KBM-7 (cell line): ENCODE measurements at places on chromosomes 2 and 18.

DNA sequence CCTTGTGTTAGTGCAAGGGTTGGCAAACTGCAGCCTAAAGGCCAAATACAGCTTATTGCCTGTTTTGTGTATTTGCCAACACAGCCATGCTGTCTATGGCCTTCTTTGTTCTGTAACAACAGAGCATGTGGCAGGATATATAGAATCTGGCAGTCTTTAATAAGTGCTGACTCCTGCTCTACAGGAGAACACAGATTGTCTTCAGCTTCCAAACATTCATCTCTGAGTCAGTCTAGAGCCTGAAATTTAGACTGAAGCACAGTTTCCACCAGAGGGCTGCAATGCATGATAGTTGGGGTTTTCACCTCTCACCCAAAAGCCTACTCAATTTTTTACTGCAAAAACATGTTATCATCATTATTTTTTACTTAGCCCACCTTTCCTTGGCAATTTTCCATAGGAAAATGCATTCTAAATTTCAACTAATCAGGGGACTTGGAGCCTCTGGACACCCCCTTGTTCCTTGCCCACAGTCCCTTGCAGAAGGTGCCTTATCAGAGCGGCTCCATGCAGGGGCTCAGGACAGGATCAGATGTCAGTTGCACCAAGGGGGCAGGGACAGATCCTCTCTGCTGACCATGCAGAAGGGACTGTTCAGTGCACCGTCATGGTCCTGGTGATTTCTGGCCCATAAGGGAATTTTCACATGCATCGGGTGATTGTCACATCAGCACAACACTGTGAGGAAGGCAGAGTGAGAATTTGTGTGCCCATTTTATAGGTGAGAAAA is 12.4 kb downstream of the IL37 start:
- DNase-seq = no peak

GRCh38 chr2:232097260-232097659 is 135.7 kb downstream of the DIS3L2 start:
- DNase-seq = no peak

- no peak for DNase-seq
Measured at GRCh38 chr2:204988836-204989235, 443.6 kb downstream of the PARD3B start.

GRCh38 chr2:16303761-16304160 is 361.9 kb downstream of the CYRIA start:
- DNase-seq = no peak

GRCh38 chr2:113091231-113091896 is 23.6 kb downstream of the IL1F10 start:
- no peak for DNase-seq

DNA sequence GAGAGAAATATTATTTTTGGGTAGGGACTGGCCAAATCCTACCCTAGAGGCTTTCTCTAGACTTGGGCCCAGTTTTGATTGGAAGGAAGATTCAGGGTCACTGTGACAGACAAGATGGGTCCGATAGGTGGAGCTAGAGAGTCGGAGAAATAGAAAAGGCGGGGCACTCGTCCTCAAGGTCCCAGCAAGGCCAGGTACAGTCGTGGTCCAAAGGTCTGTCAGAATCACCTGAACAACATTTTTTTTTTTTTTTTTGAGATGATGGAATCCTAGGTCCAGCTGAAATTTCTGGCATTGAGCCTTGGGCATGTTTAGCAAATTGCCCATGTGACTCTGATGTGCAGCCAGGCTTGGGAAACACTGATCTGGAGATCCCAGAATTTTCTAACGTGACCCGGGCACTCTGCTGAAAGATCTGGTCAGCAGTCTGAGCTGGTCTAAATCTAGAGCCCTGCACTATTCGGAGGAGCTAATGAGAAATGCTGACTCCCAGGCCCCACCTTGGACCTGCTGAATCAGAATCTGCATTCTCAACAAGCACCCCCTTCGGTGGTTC is 23.0 kb upstream of the NTSR2 start:
- peak; percentile 79 for DNase-seq

GRCh38 chr2:134324947-134325346 is 71.1 kb downstream of the MGAT5 start:
- peak; percentile 25 for DNase-seq

DNA sequence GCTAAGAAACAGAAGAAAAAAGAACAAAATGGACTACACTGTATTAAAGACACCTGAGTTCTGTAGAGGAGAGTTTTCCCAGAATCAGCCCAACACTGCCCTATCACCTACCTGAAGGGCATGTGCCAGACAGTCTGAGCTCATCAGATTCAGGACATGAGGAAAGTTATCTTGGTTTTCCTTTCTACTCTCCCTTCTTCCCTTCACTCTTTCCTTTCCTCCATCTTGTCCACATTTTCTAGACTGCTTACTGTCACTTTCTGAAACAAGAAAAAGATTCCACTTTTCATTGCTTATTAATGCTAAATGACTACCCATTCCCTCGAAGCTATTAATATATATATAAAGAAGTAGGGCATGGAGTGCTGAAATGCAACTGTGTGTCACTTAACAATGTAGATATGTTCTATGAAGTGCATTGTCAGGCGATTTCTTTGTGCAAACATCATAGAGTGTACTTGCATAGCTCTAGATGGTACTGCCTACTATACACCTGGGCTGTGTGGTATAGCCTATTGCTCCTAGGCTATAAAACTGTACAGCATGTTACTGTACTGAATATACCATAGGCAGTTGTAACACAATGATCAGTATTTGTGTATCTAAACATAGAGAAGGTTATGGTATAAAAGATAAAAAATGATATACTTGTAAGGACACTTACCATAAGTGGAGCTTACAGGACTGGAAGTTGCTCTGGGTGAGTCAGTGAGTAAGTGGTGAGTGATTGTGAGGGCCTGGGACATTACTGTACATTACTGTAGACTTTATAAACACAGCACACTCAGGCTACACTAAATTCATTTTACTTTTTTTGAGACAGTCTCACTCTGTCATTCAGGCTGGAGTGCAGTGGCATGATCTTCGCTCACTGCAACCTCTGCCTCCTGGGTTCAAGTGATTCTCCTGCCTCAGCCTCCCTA is 145.5 kb upstream of the ITGA6 start:
- no peak for DNase-seq

GRCh38 chr2:57902578-57902977 is 144.0 kb upstream of the VRK2 start:
- no peak for DNase-seq

GRCh38 chr2:163756588-163756987 is 20.8 kb upstream of the FIGN start:
- DNase-seq = no peak

DNA sequence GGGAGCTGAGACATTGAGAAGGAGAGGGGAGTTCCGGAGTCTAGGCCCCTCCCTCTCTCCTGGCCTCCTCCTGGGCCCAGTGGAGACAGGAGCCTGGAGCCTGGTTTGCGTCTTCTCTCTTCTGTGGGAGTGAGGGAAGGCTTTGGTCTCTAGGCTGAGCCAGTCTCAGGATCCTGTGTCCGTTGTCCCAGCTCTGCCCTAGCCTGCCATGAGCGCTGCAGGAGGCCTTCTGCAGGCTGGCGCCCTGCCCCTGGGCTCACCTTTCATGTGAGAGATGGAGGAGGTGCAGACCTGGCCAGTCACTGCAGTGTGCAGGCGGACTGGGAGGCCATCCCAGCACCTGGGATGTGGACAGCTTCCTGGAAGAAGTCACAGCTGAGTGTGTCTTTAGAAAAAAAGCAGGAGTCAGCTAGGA is 8.7 kb downstream of the IMPA2 start:
- DNase-seq = no peak

DNA sequence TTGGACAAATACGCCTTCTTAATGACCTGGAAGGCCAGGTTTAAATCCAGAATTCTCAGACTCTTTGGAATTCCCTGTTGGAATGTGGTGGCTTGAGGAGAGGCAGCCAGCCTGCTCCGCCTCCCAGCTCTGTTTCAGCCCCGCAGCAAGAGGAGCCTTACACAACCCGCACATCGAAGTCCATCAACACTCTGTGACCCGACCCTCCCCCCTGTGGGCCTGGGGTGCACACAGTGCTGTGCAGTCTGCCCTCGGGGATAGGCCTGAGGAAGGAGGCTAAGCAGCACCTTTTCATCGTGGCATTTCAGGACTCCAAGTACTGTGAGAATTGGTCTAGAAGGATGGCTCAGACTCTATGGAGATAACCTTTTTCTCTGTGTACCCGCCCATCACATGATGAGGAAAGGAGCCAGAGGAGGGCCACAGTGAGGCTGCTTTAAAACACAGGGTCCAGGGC is 73.7 kb downstream of the GREB1L start:
- no peak for DNase-seq

DNA sequence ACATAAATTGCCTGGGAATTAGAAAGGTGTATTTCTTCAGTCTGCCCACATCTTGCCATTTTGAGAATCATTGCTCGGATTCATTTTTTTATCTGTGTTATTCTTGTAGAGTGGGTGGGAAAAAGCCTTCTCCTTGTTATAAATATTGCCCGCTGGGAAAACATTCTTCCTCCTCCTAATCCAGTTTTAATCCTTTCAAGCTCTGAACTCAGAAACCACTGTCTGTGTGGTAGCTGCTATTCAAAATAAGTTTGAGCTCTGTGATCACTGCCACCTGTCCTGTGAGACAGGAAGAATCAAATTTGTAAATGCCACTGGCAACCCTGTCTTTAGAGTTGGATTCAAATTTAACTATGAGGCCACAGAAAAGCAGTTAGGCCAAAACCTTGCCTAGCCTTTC is 1875.2 kb upstream of the PIK3C3 start:
- DNase-seq = no peak

GRCh38 chr2:97747285-97747684 is 33.9 kb downstream of the ZAP70 start:
- DNase-seq = peak; percentile 40

DNA sequence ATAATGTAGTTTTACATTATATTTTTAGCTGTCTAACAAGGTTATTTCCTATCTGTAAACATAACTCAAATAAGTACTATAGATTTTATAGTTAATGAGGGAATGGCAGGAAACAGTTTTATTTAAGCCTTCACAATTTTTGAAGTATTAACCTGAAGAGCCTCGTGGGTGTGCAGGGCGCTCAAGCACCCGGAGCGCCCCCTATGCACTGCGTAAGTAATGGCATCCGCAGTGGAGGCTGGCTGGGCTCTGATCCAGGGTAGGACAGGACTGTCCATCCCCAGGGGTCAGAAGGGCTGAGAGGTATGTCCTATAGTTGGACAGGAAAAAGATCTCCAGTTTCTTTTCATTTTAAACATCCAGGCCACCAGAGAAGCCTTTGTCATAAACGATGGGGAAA is 8.2 kb upstream of the GBX2 start:
- peak; percentile 39 for DNase-seq

GRCh38 chr2:189570570-189571031 is 10.0 kb downstream of the SLC40A1 start:
- DNase-seq = no peak

DNA sequence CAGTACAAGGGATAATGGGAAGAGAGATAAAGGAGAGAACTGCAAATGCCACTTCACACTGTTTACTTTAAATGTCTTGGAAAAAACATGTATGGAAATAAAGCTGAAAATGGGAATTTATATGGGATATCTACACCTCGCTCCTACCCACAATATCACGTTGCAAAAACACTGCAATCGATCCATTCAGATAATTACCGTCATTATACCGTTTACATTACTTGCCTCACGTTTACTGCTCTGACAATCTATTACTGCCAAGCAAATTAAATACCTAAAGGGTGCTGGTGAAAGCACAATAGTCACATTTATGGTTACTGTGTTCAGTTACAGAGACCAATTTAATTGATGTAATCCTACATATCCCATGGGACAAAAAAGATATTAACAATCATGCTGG is 214.7 kb upstream of the LYPD1 start:
- DNase-seq = no peak

- DNase-seq = no peak
Measured at GRCh38 chr2:120575966-120576365, 159.7 kb upstream of the GLI2 start.
